ENCODE measurements at places on chromosomes 3 and 15. TPM values are rescaled to one million over a fixed set of nuclear protein-coding genes. Genes with fewer than 3 reads are reported as not detected.

MUSTN1 gene
- total RNA-seq = not detected

PARP6 gene
- total RNA-seq = 62.5 TPM

MAGEL2 gene
- total RNA-seq = not detected

SH2D7 gene
- not detected for total RNA-seq

CLASP2 gene
- total RNA-seq = 16.9 TPM

ST3GAL6 gene
- total RNA-seq = 1.9 TPM

LHFPL4 gene
- 0.07 TPM for total RNA-seq

LRRC31 gene
- not detected for total RNA-seq

RLBP1 gene
- total RNA-seq = not detected

SCAMP5 gene
- 9.3 TPM for total RNA-seq

SHC4 gene
- 0.62 TPM for total RNA-seq

FOXL2NB gene
- 0.95 TPM for total RNA-seq

ANKRD63 gene
- total RNA-seq = 0.67 TPM

GALNT15 gene
- total RNA-seq = 0.04 TPM

LYZL4 gene
- not detected for total RNA-seq

LTF gene
- not detected for total RNA-seq

SLC24A5 gene
- total RNA-seq = not detected

IGF2BP2 gene
- total RNA-seq = 11.6 TPM

AP3B2 gene
- 0.45 TPM for total RNA-seq

Data from A549 treated with ZK216348 at 1 μM for 4 hours (cell line).